ENCODE measurements at places on chromosomes 16 and 17.

DNA sequence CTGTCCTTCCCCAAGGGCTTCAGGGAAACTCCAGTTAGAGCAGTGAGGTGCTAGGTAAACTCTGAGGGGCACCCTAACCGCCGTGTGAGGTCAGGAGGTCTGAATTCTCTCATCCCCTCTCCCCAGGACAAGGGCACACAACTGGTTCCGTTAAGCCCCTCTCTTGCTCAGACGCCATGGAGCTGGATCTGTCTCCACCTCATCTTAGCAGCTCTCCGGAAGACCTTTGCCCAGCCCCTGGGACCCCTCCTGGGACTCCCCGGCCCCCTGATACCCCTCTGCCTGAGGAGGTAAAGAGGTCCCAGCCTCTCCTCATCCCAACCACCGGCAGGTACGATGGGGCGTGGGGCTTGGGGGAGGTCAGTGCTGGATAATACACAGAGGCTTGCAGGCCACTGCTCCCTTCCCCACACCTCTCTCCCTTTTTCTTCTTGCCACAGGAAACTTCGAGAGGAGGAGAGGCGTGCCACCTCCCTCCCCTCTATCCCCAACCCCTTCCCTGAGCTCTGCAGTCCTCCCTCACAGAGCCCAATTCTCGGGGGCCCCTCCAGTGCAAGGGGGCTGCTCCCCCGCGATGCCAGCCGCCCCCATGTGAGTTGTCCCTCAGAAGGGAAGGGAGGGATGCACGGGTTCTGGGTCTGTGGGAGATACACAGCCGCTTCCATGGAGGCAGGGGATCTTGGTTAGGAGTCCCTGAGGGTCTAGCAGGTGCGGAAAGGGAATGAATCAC is 4.6 kb downstream of the GRB7 start:
- no peak for DNase-seq

GRCh38 chr17:50425682-50426471 is at the start of gene ACSF2:
Gene ACSF2, plus strand, starts transcription at chr17:50426218. Its CDS starts 44 bp downstream, at chr17:50426262.
- no peak for DNase-seq

DNA sequence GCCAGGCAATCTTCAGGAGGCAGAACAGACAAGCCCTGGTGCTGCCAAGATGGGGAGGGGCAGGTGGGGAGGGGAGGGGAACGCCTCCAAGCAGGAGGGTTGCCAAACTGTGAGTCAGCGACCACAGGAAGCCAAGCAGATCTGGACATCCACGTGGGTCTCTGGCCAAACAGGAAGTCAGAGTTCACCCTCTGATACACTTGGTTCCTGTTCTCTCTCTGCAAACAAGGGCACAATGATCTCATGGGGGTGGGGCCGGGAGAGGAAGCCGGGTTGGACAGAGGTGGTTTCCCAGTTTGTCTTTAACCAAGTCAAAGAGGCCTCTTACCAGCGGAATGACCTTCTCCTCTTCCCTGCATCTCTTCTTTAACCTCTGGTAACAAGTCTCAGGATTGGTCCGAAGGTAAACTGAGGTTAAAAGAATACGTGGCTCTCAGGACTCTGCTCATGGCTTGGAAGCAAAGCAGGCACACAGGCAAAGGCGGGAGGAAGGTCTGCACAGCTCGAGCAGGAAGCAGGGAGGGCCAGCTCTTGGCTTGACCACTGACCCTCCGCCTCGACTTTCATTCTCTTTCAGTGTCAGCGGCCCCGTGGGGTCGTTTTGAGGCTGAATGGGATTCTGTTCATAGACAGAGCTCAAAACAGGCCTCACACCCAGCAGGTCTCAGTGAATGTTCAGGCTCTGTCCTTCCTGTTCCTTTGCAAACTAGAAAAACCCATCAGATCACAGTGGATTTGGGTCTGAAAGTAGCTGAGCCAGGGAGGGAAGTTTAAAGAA is 32.9 kb downstream of the TK2 start:
- peak; percentile 2 for DNase-seq

DNA sequence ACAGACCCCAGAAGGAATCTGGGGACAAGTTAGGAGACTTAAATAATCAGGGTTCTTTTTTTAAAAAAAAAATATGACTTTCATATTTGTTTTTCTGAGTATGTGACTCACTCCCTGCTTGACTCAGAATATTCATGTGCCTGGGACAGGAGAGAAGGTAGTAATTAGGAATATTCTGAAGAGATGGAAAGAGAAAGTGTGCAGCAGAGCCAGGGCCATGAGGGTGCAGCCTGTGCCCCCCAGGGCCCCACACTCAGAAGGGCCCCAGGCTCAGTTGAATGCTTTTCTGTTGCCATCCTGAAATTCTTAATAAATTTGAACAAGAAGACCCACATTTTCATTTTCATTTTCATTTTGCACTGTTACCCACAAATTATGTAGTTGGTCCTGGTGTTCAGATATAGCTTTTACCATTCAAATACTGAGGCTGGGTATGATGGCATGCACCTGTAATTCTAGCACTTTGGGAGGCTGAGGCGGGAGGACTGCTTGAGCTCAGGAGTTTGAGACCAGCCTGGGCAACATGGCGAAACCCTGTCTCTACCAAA is 11.5 kb upstream of the LONP2 start:
- no peak for DNase-seq

GRCh38 chr17:43468691-43469139 is 15.1 kb upstream of the DHX8 start:
- peak; percentile 80 for DNase-seq

GRCh38 chr17:78107457-78107856 is 21.1 kb downstream of the TMC6 start:
- DNase-seq, result no peak

- no peak for DNase-seq
These were observed 22.5 kb downstream of the SLC13A5 start for GRCh38 chr17:6690641-6691040.

- DNase-seq, result no peak
These were observed 54.3 kb downstream of the AMFR start for GRCh38 chr16:56370875-56371659.

DNA sequence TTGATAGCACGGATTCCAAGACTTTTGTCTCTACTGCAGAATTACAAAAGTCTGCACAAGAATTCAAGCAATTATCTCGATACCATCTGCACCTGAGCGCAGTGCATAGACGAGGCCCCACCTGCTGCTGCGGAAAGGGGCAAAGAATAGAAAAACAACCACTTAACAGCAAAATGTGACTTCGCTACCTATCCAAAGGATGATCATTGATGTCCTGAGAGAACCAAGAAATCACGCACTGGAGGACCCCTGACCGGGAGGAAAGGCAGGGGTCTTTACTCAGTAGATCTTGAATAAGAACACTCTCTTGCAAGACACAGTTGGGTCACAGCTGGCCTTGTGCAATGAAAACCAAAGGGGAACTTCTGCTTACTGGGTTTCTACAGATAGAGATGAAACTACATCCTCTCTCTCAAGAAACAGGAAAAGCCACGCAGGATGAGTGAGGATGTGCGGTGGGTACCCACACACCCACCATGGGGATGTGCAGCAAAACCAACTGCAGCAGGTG is 147.4 kb upstream of the RPH3AL start:
- no peak for DNase-seq

- DNase-seq, result peak; percentile 14
These were observed 1011.6 kb downstream of the KCNJ18 start for GRCh38 chr17:22703786-22704441.

- no peak for DNase-seq
These were observed 42.4 kb downstream of the PPL start for GRCh38 chr16:4894276-4895150.

- DNase-seq, result peak; percentile 99
These were observed 32.7 kb downstream of the CDK5RAP3 start for GRCh38 chr17:48003417-48004151.

GRCh38 chr16:30764816-30765465 is 2.8 kb downstream of the RNF40 start:
- no peak for DNase-seq

- peak; percentile 55 for DNase-seq
These were observed 31.3 kb downstream of the CLEC19A start for GRCh38 chr16:19316846-19317245.

DNA sequence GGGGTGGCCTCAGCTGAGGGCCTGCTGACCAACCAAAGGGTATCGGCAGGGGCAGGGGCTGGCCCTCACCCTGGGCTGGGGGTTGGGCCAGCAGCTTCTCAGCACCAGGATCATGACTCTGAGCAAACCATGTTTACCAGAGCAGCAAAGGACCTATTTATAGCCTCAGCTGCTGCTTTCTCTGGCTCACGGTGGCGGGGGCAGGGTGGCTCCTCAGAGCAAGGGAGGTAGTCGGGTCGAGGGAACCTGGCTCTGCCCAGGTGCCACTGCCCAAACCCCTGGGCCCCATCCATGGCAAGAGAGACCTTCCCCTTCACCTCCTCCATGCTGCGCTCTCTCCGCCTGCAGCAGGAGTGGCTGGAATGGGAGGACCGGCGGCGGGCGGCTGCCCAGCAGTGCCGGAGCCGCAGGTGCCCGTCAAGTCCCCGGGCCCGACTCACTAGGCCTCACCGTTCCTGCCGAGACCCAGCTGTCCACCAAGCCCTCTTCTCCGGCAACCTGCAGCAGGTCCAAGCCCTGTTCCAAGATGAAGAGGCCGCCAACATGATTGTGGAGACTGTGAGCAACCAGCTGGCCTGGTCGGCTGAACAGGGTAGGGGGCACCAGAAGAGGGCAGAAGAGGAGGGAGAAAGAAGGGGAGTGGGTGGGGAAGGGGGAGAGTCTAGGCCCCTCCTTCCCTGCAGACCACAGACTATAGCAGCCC is at the start of gene ASB16:
ASB16 (plus strand) TSS at position 206 of the 703 bp plus-strand sequence; CDS start at position 292, 86 bp downstream.
- peak; percentile 26 for DNase-seq

DNA sequence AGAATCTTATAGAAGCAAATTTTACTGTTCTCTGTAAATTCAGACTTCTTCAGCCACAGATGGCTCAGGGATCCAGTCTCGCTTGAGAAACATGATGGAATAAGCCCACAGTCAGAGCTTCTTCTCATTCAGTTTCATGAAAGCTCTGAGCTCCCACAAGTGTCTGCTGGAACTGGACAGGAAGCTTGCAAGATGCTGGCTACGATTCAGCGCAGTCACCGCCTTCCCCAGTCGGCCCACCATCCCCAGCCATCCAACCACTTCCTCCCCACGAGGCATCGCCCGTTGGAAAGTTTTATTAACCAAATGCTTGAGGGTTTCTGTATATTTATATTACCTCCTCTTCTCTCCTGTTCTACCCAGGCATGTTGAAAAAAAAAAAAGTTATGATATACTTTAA is 171.7 kb downstream of the ZFHX3 start:
- no peak for DNase-seq

GRCh38 chr17:49045376-49045775 is 48.2 kb downstream of the IGF2BP1 start:
- DNase-seq, result no peak

DNA sequence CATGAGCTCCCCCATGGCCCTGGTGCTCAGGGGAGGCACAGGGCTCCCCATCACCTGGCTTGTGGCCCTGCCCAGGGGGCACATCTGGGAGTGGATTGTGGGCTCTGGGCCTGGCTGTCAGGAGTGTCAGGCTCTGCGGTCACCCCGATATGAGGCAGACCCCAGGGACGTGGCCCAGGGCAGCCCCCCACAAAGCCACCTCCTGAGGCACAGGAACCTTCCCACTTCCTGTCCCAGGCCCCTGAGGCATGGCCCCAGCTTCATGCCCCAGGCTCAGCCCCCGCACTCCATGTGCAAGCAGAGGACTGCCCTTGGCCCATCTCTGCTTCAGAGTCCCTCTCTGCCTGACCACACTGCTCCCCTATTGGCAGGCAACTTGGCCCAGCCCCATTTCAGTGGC is 160.3 kb downstream of the PCTP start:
- no peak for DNase-seq

DNA sequence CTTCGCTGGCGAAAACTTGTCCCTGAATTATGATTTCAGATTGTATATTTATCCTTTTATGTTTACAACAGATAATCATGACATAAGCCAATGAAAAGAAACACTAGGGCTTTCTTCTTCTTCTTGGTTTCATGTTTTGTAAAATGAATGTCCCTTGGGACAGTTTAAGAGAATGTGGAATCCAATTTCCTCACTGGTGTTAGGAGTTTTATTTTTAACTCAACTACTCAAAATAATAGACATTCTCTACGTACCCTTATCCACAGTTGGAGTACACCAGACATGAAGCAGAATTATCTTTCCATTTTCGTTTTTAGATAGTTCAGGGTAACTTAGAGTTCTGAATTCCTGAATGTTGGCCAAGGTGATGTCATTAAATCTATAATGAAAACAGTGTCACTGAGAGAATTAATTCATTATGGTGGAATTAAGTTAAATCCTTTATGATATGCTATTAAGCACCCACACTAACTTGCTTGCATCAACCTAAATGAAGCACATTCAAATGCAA is 43.4 kb downstream of the IRX6 start:
- no peak for DNase-seq

DNA sequence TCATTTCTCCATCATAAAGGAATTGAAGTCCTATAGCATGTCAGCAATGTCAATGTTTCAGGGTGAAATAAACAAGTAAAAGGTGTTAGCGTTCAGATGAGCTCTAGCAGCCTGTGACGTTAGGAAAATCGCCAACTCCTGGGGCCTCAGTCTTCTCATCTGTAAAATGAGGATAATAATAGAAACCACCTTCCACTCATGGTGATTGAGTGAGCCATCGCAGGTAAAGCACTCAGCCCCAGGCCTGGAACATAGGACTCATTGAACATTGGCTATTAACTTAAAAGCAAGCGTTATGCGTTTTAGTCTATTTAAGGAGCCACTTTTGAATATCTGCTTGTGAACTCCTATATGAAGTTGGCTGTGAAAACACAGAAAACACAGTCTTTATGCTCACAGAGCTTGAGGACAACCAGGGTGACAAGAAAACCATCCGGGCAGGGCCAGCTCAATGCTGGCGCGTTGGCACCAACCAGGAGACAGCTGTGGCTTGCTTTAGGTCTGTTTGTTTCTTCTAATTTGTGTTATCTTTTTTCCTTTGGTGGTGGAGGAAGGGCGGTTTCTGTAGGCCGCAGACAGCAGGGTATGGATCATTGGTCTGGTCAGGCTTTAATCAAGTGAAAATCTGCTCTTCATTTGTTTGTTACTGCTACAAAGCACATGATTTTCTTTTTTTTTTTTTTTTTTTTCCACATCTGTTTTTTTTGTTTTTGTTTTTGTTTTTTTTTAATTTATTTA is 35.7 kb upstream of the MED9 start:
- DNase-seq, result peak; percentile 87

DNA sequence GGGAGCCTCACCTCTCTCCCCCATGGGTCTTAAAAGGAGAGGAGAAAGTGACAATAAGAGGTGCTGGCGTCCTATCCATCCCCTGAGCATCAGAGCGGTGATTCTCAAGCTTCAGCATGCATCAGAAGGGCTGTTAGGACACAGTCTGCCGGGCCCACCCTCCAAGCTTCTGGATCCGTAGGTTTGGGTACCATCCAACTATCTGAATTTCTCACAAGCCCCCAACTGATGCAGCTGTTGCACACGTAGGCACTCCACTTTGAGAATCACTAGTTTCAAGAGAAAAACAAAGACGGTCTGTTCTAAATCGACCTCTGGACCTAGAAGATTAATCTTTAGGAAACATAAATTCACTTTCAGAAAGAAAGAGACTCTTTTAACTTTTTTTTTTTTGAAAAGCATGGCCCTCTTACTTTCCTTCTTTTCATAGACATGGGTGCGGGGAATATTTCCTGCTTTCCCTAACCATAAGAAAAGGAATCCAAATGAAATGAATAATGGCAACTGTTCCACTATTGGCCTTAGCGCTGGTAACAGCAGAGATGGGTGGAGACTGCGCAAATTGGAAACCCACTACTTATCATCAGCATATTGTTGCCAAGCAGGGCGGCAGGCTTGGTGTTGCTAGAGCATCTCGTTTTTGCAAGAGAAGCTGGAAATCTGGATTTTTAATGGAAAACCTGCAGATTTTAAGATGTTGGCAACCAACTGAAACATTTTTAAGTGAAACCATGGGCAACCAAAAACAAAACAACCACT is 144.4 kb downstream of the GAS7 start:
- no peak for DNase-seq

GRCh38 chr16:73048292-73049080 is 558 bp upstream of the ZFHX3 start:
- DNase-seq, result no peak
